ENCODE measurements at places on chromosomes 2 and 18. TPM values are rescaled to one million over a fixed set of nuclear protein-coding genes. Genes with fewer than 3 reads are reported as not detected.

DNA sequence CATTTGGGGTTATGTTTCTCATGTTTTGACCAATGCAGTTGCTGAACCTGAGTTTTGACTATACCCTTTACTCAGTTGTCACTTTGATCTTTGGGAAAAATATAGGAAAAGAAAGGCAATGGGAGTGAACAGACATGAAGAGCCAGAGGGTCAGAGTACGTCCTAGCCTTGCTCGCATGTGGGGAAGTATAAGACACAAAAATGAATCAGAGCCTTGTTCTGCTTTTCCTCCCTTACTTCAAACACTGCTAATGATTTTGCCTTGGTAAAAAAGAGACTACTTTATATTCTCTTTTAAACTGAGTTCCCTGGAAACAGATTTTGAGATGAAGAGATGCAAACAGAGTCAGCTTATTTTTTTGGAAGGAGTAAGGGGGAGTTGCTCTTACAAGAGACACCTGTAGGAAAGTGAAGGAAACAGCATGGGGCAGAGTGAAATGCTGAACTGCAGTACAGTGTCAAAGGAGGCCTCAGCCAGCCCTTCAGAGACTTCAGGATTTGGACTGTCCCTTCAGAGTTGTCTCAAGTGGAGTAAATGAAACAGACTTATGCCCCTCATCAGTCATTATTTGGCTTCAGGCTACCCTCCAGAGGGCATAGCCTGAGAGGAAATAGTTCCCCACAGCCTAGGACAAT lies 11.1 kb upstream of the FAP start:
- H3K36me3 ChIP-seq = no peaks in the 10 kb centered on the region
- no peak for DNase-seq
- no peak overlapping the region for H3K4me3 ChIP-seq
- H3K27me3 ChIP-seq = peaks cover 18% of the 10 kb centered on the region

DNA sequence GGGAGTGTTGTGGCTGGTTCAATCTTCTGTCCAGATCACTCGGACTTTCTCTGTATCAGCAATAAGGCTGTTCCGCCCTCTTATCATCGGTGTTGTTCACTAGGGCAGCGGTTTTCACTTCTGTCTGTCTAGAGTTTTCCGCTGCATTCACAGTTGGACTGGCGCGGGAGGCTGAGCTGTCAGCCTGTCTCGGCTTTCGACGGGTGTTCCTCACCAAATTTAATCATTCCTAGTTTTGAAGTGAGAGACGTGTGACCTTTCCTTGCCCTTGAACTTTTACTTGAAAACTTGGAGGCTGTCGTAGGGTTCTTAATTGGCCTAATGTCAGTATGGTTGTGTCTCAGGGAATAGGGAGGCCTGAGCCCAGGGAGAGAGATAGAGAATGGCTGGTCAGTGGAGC lies 108.3 kb downstream of the NFATC1 start:
- H3K36me3 ChIP-seq = peaks cover 14% of the 10 kb centered on the region
- DNase-seq = no peak
- H3K4me3 ChIP-seq = no peak overlapping the region
- no peaks in the 10 kb centered on the region for H3K27me3 ChIP-seq

SCYGR2 gene
- total RNA-seq = not detected

GRCh38 chr2:64657411-64657810 lies 3.7 kb upstream of the SERTAD2 start:
- peaks cover 6% of the 10 kb centered on the region for H3K36me3 ChIP-seq
- H3K4me3 ChIP-seq = no peak overlapping the region
- DNase-seq = no peak
- peaks cover 40% of the 10 kb centered on the region for H3K4me1 ChIP-seq
- no peak overlapping the region for H3K27ac ChIP-seq

ATAD2B gene
- 32.0 TPM for total RNA-seq

DNA sequence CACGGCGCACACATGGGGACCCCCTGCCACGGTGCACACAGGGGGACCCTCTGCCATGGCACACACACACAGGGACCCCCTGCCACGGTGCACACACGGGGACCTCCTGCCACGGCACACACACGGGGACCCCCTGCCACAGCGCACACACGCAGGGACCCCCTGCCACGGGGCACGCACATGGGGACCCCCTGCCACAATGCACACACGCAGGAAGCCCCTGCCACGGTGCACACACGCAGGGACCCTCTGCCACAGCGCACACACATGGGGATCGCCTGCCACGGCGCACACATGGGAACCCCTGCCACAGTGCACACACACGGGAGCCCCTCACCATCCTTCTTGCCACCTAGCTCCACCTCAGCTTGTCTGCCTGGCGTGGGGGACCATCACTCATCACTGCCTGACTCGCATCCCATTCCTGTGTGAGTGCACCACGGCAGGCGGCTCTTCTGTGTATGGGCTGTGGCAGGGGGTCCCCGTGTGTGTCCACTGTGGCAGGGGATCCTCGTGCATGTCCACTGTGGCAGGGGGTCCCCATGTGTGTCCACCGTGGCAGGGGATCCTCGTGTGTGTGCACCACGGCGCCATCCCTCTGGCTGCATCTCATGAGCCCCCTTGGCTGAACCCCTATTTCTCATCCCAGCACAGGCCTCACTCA lies 206.7 kb downstream of the EIPR1 start:
- peaks cover 10% of the 10 kb centered on the region for H3K36me3 ChIP-seq
- no peaks in the 10 kb centered on the region for H3K4me1 ChIP-seq
- DNase-seq = no peak
- H3K4me3 ChIP-seq = no peak overlapping the region
- H3K27ac ChIP-seq = no peak overlapping the region
- no peaks in the 10 kb centered on the region for H3K27me3 ChIP-seq

DNA sequence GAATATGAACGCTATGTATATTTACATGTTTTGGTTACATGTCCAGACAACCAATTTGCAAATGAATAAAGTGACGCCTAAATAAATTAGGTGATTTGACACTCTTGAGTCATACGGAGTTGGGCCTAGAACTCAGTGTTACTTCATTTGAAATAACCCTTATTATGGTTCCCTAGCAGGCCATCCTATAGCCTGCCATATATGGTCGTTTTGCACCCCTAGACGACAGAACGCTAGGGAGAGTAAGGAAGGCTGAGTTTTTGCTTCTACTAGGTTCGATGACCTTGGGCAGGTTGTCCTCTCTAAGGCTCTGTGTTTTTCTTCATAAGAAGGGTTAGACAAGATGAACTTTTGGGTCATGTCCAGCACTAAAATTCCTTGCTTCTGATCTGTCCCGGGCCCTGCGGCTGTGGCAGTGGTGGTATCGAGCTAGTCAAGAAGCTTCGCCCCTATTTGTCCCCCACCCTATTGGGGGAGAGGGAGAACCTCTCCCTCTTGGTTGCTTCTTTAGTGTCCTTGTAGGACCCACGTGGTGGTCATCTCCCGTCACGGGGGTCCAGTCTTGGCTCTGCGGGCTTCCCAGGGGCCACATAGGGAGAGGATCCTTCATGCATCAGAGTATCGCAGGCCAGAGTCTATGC lies 574 bp upstream of the EML4 start:
- peaks cover 6% of the 10 kb centered on the region for H3K36me3 ChIP-seq
- peak; percentile 24 for DNase-seq
- peaks cover 20% of the 10 kb centered on the region for H3K4me1 ChIP-seq
- peaks cover 2% of the 10 kb centered on the region for H3K27me3 ChIP-seq

DNA sequence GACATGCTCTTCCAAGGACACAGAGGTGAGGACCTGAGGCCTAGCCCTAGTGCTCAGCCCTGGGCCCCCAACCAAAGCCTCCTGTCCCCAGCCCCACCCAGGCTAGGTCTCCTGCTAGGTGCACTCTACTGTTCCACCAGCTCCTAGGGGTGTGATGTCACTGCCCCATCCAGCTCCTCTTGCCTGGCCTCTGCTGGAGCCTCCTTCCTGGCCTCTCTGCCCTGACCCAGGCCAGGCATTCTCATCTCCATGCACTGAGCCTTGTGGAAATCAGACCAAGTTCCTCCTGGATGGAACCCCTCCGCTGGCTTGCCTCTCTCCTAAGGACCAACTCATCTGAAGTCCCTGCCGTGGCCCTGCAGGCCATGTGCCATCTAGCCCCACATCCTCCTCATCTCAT lies 156.8 kb downstream of the INHBB start:
- DNase-seq = no peak
- no peak overlapping the region for H3K27ac ChIP-seq
- H3K4me1 ChIP-seq = no peaks in the 10 kb centered on the region
- H3K27me3 ChIP-seq = no peaks in the 10 kb centered on the region
- H3K36me3 ChIP-seq = no peaks in the 10 kb centered on the region
- H3K4me3 ChIP-seq = no peak overlapping the region

GRCh38 chr18:9612215-9612830 lies 2.0 kb downstream of the PPP4R1 start:
- H3K36me3 ChIP-seq = peaks cover 14% of the 10 kb centered on the region
- peak; percentile 52 for DNase-seq
- peaks cover 51% of the 10 kb centered on the region for H3K4me1 ChIP-seq
- no peak overlapping the region for H3K27ac ChIP-seq

ZBTB14 gene
- 24.2 TPM for total RNA-seq

GRCh38 chr2:166106431-166107015 lies 21.3 kb downstream of the SCN1A start:
- no peaks in the 10 kb centered on the region for H3K27me3 ChIP-seq
- no peak overlapping the region for H3K27ac ChIP-seq
- no peak for DNase-seq
- no peak overlapping the region for H3K4me3 ChIP-seq

DNA sequence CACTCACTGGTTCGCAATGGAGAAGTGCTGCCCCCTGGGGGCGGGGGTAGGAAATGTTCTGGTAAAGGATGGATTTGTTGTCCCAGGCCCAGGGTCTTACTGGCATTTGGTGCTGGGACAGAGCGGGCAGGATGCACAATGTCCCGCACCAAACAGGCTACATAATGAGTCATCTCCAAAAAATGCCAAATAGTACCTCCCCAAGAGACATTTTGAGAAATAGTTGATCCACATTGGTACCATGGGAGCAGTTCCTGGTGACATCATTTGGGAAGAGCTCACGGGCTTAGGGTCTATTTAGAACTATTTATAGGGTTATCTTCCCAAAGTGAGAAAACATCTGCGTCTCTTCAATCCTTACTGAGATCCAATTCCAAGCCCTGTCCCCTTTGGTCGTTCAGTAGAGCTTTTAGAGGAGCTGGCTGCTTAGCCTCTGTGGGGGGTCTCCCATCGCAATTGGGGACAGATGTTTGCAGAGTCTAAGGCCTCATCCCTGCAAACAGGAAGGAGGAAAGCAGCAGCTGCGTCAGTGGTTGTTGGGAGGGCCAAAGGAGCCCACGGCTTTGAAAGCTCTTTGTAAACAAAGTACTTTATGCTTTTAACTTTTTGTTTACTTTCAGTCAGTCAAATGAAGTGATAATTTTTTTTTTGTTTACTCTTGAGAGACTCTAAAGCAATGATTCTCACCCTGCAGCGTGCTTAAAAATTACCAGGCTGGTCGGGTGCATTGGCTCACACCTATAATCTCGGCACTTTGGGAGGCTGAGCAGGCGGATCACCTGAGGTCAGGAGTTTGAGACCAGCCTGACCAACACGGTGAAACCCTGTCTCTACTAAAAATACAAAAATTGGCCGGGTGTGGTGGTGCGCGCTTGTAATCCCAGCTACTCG lies 49.3 kb downstream of the GREB1 start:
- H3K4me3 ChIP-seq = no peak overlapping the region
- H3K4me1 ChIP-seq = no peaks in the 10 kb centered on the region
- DNase-seq = peak; percentile 69

GRCh38 chr2:186884587-186884986 lies 35.6 kb upstream of the ZSWIM2 start:
- no peaks in the 10 kb centered on the region for H3K27me3 ChIP-seq
- no peak overlapping the region for H3K4me3 ChIP-seq
- H3K27ac ChIP-seq = no peak overlapping the region
- H3K36me3 ChIP-seq = no peaks in the 10 kb centered on the region
- no peaks in the 10 kb centered on the region for H3K4me1 ChIP-seq

DNA sequence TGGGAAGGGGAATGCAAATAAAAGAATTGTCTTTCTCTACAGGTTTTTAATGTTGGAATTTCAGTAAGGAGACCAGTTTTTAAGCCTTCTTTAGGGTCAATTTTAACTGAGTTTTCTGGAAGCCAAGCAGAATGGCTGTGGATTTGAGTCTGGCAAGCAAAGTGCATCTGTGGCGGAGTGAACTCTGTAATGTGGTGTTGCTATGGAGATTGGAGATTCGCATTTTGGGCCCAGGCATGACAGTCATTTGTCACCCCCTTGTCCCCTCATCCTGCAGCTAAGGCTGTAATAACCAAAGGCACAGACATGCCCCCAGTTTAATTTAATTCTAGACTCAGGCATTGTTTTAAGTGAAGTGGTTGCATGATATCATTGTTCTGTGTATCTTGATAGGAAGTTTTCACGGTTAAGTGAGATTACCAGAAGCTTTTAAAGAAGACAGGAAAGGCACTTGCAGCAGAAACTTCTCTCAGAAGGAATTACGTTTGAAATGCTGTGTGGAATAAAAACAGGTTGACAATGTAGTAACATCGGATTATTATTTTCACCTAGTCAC lies 30.6 kb downstream of the ARMC9 start:
- no peak overlapping the region for H3K27ac ChIP-seq
- no peak for DNase-seq
- H3K4me3 ChIP-seq = no peak overlapping the region
- H3K27me3 ChIP-seq = no peaks in the 10 kb centered on the region
- H3K36me3 ChIP-seq = no peaks in the 10 kb centered on the region

- H3K27ac ChIP-seq = no peak overlapping the region
- H3K4me1 ChIP-seq = peaks cover 24% of the 10 kb centered on the region
- DNase-seq = peak; percentile 64
- peaks cover 3% of the 10 kb centered on the region for H3K36me3 ChIP-seq
Observed at GRCh38 chr2:172270278-172271079, 156.9 kb upstream of the ITGA6 start.

GAREM2 gene
- total RNA-seq = 5.5 TPM

DNA sequence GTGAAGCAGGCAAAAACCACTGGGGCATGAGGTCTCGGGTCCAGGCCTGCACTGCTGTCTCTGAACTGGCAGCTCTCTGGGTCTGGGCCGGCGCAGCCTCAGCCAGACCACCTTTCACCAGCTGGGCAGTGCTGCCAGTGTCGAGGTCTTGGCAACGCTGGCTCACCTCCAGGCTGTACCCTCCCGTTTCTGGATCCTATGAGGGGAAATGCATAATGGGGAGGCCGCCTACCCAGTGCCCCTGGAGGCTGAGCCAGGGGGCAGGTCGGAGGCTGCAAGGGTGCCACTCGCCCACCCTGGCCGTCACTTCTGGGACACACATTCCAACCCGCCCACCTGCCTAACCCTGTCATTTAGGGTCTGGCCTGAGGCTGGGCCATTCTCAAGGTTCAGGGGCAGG lies 24.6 kb downstream of the KIF1A start:
- H3K36me3 ChIP-seq = no peaks in the 10 kb centered on the region
- H3K4me1 ChIP-seq = no peaks in the 10 kb centered on the region
- H3K4me3 ChIP-seq = no peak overlapping the region
- H3K27me3 ChIP-seq = peaks cover 4% of the 10 kb centered on the region
- DNase-seq = no peak

- peaks cover 7% of the 10 kb centered on the region for H3K4me1 ChIP-seq
- no peak overlapping the region for H3K4me3 ChIP-seq
- no peaks in the 10 kb centered on the region for H3K27me3 ChIP-seq
- no peak overlapping the region for H3K27ac ChIP-seq
- no peak for DNase-seq
Observed at GRCh38 chr2:28643327-28643726, 108.3 kb upstream of the PPP1CB start.

C2orf66 gene
- 0.32 TPM for total RNA-seq

- H3K4me3 ChIP-seq = no peak overlapping the region
- H3K27me3 ChIP-seq = no peaks in the 10 kb centered on the region
- H3K36me3 ChIP-seq = no peaks in the 10 kb centered on the region
- no peak for DNase-seq
- no peak overlapping the region for H3K27ac ChIP-seq
Observed at GRCh38 chr2:96698221-96698861, 41.5 kb downstream of the LMAN2L start.

- H3K27me3 ChIP-seq = peaks cover 6% of the 10 kb centered on the region
- H3K4me1 ChIP-seq = no peaks in the 10 kb centered on the region
- H3K36me3 ChIP-seq = no peaks in the 10 kb centered on the region
- no peak overlapping the region for H3K4me3 ChIP-seq
Observed at GRCh38 chr2:152548111-152548875, 169.0 kb downstream of the PRPF40A start.

Measured in activated CD8-positive, alpha-beta T cell treated with anti-CD3 and anti-CD28 coated beads, Interleukin-2, amount 10 ng/mL, durations not matched to agents 7 days and 5 days (primary cell).